NCI-H1436 (cell line): ENCODE measurements at places on chromosomes 2 and 18.

DNA sequence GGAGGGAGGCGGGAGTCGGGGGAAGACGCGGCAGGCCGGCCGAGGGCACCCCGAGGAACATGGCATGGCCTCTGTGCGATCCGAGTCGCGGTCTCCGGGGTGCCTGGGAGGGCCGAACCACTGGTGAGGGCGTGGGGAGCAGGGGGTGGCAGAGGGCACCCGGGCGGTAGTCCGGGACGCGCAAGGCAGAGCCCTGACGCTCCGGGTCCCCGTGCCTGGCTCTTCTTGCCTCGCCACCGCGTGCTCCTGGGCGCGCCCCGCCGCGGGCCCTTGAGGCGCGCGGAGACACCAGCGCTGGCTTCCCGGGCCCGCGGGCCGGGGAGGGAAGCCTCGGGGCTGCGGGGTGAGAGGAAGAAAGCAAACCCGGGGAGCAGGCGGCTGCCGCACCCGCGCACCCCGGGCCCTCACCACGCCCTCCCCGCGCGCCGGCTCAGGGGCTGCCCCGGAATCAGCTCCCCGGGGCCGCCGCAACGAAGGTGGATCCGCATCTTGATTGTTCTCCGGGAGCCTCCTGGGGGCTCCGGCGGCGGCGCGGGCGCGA is 4.3 kb downstream of the SOX11 start:
- no peak for DNase-seq

DNA sequence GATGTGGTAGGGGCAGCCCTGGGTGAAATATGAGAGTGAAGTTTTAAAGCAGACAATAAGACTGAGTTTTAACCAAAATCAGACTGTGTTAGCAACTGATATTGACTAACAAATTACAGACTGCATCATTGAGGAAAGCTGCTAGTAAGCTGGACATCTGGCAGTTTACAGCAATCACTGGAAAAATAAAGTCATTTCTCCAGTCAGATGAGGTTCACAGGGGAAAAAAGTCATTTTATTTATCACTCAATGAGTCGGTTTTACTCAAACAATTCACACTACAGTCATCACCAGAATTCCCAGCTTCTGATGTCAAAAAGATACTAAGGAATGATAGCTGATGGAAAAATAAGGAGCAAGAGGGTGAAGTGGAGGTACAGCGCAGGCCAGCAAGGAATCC is 10.5 kb upstream of the TMEM177 start:
- DNase-seq: no peak

- peak; percentile 38 for DNase-seq
These were observed 5.4 kb upstream of the SATB2 start for GRCh38 chr2:199462956-199463692.

- DNase-seq: no peak
These were observed 31.1 kb downstream of the SS18 start for GRCh38 chr18:26059357-26059756.

DNA sequence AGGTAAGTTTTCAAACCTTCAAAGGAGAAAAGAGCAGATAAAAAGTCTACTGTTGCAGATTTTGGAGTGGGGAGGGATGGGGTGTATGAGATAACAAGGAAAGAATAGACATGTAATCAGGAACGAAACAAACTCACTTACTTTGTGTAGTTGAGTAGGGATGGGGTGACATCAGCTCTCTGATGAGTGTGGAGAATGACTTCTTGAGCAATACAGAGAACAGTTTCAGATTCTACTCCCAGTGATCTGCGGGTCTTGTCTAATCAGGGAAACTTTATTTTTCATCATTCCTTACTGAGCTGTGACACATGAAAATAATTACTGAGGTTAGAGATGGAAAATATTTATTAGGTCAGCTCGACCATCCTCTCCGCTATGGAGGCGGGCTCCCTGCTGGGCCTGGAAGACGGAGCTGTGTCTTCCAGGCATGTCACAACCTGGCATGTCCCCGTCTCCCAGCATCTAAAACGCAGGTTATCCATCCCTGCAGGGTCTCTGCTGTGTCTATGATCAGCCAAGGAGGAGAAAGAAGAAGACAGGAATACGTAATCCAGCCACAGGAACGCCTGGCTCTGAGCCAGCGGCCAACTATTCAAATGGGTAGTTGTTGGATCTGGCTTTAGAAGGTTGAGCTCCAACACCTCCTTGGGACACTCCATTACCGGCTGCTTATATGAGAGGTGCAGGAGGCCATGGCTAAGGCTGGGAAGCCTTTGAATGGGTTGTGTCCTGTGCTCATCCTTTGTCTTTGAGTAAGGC is 99.0 kb upstream of the SATB2 start:
- no peak for DNase-seq

- no peak for DNase-seq
These were observed 112.9 kb upstream of the ATP8B1 start for GRCh38 chr18:57915865-57916582.

DNA sequence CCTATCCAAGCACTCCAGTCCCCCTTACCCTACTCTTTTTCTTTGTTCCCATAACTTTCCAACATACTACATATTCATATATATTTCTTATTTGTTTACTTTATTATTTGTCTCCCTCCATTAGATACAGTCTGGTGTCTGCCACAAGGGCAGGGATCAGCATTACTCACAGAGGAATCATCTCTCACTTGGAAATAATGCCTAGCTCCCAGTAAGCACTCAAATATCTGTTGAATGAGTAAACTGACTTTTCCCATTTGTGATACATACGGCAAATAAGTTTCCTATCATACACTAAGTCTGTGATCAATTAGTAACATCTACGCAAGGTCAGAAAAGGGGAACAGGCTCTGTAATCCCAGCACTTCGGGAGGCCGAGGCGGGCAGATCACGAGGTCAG is 18.7 kb downstream of the C1D start:
- DNase-seq: no peak

- no peak for DNase-seq
These were observed 12.9 kb downstream of the ID2 start for GRCh38 chr2:8694737-8695136.
